ENCODE measurements at places on chromosomes 16 and 17. TPM values are rescaled to one million over a fixed set of nuclear protein-coding genes. Genes with fewer than 3 reads are reported as not detected.

WFIKKN1 gene
- total RNA-seq: 0.07 TPM

VPS9D1 gene
- total RNA-seq: 4.6 TPM

KCNH4 gene
- 0.29 TPM for total RNA-seq

PRAC1 gene
- not detected for total RNA-seq

HOXB5 gene
- 1.6 TPM for total RNA-seq

KANSL1 gene
- total RNA-seq: 29.2 TPM

CACNG1 gene
- total RNA-seq: 0.07 TPM

SLC52A1 gene
- 0.62 TPM for total RNA-seq

SOST gene
- total RNA-seq: not detected

CCT6B gene
- total RNA-seq: 2.1 TPM

KRT39 gene
- not detected for total RNA-seq

UMOD gene
- total RNA-seq: not detected

ARHGAP44 gene
- 2.4 TPM for total RNA-seq

ABCC6 gene
- total RNA-seq: 1.3 TPM

ARHGDIG gene
- total RNA-seq: 2.6 TPM

SUPT4H1 gene
- 134 TPM for total RNA-seq

TPSD1 gene
- not detected for total RNA-seq

CACNG5 gene
- total RNA-seq: not detected

USH1G gene
- 0.13 TPM for total RNA-seq

TK1 gene
- 193 TPM for total RNA-seq

TSNAXIP1 gene
- 0.65 TPM for total RNA-seq

BCAR1 gene
- 145 TPM for total RNA-seq

BCO1 gene
- total RNA-seq: 1.2 TPM

TPSAB1 gene
- 0.27 TPM for total RNA-seq

KRT31 gene
- total RNA-seq: not detected

LPO gene
- 0.06 TPM for total RNA-seq

GRAPL gene
- 0.13 TPM for total RNA-seq

CCDC154 gene
- total RNA-seq: 0.32 TPM

CACNG3 gene
- total RNA-seq: not detected

RILP gene
- 16.3 TPM for total RNA-seq

CD19 gene
- not detected for total RNA-seq

KCTD13 gene
- 12.8 TPM for total RNA-seq

CCL4 gene
- 0.29 TPM for total RNA-seq

TBC1D3H gene
- not detected for total RNA-seq

RNF227 gene
- 1.6 TPM for total RNA-seq

ABCA6 gene
- 0.02 TPM for total RNA-seq

IRX6 gene
- total RNA-seq: not detected

TP53TG3 gene
- total RNA-seq: 0.28 TPM

NEUROD2 gene
- total RNA-seq: not detected

UNC45B gene
- total RNA-seq: not detected

POLDIP2 gene
- total RNA-seq: 169 TPM

OR1F1 gene
- total RNA-seq: 0.29 TPM

CD300H gene
- 0.17 TPM for total RNA-seq

KRT27 gene
- not detected for total RNA-seq

EVI2B gene
- 0.09 TPM for total RNA-seq

TRPV3 gene
- total RNA-seq: 0.35 TPM

GPR139 gene
- total RNA-seq: not detected
